ENCODE measurements at places on chromosomes 12 and 14.

DNA sequence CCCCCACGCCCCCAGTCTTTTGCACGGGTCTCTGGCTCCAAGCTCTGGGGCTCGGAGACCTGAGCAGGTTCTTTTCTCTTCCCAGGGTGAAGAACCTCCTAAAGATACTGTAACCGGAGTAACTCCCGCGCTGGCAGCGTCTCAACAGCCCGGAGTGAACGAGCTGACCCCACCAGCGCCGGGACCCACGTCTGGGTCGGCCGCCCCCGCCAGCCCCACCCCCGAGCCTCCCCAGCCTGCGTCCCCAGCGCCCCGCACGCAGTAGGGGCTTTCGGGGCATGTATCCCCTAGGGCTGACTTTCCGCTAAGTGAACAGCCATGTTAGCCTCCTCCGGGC is 858 bp downstream of the SLC35F4 start:
- no peak for DNase-seq

DNA sequence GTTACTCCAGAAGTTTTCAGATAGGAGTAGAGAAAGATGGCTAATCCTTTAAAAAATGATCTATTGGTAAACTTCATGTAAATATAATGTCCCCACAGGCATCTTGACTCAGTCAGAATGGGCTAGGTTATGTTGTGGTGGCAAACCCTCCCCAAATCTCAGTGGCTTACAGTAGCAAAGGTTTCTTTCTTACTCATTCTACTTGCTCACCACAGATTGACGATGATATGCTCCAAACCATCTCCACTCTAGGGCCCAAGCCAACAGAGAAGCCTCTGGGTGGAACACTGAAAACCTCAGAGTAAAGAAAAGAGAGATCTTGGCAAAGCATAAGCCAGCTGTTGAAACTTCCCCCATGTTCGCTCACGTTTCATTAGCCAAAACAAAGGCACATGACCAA is 146.4 kb downstream of the EMP1 start:
- no peak for DNase-seq

GRCh38 chr12:19529951-19530636 is 90.8 kb downstream of the AEBP2 start:
- DNase-seq, result peak; percentile 75

DNA sequence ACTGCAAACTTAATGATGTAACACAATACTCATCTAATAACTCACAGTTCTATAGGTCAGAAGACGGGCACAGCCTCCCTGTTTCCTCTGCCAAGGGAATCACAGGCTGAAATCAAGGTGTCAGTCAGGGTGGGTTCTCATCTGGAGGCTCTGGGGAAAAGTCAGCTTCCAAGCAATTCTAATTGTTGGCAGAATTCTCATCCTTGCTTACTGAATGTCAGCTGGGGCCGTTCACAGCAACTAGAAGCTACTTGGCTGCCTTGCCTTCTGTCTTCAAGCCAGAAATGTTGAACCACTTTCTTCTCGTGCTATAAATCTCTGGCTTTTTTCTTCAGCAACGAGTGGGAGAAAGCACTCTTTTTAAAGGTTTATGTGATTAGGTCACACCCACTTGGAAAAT is 80.1 kb upstream of the PDZRN4 start:
- DNase-seq, result no peak

DNA sequence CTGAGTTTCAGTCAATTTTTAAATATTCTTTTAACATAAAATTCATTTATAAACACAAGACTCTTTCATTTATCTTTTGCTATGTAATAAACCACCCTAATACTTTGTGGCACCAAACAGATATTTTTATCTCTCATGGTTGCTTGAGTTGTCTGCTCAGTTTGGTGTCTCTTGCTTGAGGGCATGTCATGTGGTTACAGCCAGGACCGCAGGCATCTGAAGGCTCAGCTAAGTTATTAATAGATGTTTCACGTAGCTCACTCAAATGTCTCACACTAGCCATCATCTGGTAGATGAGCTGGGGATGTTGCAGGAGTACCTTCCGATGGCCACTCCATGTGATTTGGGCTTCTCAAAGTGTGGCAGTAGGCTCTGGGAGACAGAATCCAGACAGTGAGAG is 597.8 kb downstream of the ETNK1 start:
- no peak for DNase-seq

DNA sequence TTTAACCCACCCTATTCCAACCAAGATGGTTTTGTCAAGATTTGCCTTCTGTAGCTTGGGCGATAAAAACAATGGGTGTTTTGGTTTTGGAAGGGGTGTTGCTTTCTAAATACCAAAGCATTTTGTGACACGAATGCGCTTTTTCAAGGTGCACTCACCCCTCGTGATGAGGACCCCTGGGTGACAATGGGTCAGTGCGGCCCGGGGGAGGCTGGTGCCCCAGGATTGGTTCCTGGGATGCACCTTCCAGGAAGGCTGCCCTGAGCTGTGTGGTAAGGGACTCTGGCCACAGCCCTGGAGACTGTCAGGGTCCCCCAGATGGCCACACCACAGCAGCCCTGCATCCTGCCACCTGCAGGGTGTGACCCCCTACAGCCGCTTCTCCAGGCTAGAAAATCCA is 180.6 kb upstream of the MYL2 start:
- no peak for DNase-seq

GRCh38 chr14:63747846-63748245 is 20.0 kb upstream of the SGPP1 start:
- DNase-seq, result no peak

GRCh38 chr12:82504409-82504808 is 146.1 kb downstream of the METTL25 start:
- no peak for DNase-seq

- peak; percentile 17 for DNase-seq
These were observed 352 bp downstream of the PHB2 start for GRCh38 chr12:6970096-6970527.

GRCh38 chr14:67411820-67412421 is at the start of gene PLEK2:
PLEK2 (minus strand) TSS chr14:67412165; CDS start chr14:67412059, 106 bp downstream.
- DNase-seq, result peak; percentile 13

DNA sequence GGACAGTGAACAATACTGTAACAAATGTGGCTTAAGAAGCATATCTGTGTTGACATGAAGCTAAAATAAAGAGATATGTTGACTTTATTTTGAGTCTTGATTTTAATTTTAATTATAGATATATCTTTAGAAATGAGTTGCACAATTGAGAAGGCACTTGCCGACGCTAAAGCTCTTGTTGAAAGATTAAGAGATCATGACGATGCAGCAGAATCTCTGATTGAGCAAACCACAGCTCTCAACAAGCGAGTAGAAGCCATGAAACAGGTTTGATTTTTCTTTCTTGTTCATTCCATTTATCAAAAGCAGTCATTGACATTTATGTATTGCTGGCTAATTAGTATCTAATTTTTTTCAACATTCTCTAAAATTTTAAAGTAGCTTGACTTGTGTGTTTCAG is 15.8 kb downstream of the FGFR1OP2 start:
- no peak for DNase-seq

- DNase-seq, result no peak
These were observed 66.4 kb downstream of the OTOGL start for GRCh38 chr12:80165746-80166145.

GRCh38 chr14:50083467-50084337 is 32.7 kb downstream of the VCPKMT start:
- DNase-seq, result no peak

DNA sequence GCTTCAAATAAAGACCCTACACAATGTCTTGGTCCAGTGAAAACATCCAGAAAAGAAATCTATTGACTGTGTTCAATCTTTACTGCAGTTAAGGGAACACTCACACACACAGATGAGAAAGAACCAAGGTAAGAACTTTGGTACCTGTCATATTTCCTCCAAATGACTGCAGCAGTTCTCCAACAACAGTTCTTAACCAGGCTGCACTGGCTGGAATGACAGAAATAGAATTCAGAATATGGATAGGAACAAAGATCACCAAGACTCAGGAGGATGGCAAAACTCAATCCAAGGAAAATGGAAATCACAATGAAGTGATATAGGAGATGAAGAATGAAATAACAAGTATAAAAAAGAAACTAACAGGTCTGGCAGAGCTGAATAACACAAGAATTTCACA is 36.6 kb downstream of the ADAM20 start:
- DNase-seq, result no peak

- no peak for DNase-seq
These were observed 187.1 kb upstream of the CDKN3 start for GRCh38 chr14:54209511-54210250.

DNA sequence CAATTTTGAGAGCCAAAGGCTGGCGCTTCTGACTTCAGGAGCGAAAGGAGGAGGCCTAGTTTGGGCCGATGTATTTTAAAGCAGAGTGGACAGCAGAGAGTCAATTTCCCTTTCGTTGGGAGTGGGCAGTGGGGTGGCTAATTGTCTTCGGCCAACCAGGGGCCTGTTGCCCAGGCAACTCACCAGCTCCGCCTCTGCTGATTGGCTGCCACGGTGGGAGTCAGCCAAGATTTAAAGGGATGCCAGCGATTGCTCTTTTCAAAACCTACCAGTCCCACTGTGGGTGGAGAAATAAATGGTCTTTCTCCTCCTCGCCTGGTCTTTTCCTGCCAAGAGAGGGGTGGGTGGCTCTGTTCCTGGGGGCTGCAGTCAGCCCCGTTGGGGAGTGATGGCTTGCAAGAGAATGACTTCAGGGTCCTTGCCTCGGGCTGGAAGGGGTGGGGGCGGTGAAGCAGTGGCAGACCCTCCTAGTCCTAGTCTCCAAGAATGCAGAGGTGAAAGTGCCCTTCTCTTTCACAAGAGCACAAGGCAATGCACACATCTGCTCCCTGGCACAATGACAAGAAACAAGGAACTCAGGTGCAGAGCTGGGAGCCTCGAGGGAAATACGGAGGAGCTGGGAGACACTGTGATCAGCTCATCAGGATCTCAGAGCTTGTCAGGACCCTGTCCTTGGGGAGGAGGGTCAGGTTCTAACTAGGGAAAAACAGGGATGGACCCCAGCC is 37.7 kb downstream of the RASAL1 start:
- DNase-seq, result peak; percentile 15

DNA sequence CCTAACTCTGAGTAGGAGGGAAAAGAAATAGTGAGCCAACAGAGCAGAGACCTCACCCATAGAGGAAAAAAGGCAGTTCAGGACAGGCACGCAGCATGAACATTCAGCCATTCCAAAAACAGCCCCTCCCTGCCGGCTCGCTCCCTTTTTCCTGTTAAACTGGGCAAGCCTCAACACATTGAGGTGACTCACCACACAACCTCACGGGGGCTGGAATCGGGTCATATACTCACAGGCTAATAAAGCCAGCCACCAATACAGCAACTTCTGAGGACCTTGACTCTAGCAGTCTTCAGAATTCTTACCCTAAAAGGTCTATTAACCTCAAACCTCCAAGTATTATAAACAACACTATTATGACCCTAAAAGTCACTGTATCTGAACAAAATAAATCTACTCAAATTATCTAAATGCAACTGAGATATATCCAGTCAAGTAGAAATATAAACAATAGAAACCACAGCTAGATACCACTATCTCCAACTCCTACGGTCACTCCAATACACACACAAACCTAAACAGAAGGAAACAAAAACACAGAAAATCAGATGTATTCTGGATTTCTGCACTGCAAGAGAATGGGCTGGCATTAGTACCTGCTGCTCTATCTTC is 6.3 kb downstream of the YBX3 start:
- DNase-seq, result peak; percentile 94

DNA sequence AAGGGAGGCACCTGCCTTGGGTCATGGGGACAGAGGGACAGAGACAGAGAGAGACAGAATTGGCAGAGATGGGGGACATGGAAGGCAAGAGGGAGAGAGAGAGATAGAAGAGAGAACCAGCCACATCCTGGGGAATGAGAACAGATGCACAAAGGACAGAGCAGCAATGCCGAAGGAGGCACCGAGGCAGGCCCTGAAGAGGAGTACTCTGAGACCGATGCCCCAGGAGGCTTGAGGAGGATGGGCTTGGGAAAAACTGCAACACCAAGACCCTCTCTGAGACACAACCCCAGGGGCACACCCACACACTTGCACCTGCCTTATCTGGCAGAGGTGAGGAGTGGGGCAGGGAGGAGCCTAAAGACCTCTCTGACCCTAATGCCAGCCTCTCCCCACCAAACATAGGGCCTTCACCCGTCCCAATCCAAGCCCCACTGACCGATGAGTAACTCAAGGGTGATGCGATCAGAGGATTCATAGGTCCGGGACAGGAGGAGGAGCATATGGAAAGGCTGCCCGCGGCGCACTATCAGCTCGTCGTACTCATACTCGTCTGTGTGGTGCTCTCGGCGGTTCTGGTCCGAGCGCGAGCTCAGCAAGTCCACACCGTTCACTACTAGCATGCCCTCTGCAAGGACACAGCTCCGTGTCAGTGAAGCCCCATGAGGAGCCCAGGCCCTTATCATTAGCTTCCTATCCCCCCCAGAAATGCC is 1.6 kb downstream of the TGM1 start:
- no peak for DNase-seq

- DNase-seq, result peak; percentile 17
These were observed 6.8 kb upstream of the ASIC1 start for GRCh38 chr12:50050410-50051098.
